Activated CD8-positive, alpha-beta T cell treated with anti-CD3 and anti-CD28 coated beads for 36 hours (primary cell): ENCODE measurements at places on chromosomes 13 and 19. TPM values are rescaled to one million over a fixed set of nuclear protein-coding genes. Genes with fewer than 3 reads are reported as not detected.

The FAM124A gene
- 0.07 TPM for total RNA-seq

The CRX gene
- total RNA-seq, result not detected

The NKG7 gene
- 258 TPM for total RNA-seq

The IGFL3 gene
- total RNA-seq, result not detected

The KLHL1 gene
- not detected for total RNA-seq

The SH3GL1 gene
- 59.2 TPM for total RNA-seq

The ZNF132 gene
- total RNA-seq, result 3.4 TPM

The SAFB2 gene
- 78.0 TPM for total RNA-seq

The TFDP1 gene
- 174 TPM for total RNA-seq
